AG20443 (cell line): ENCODE measurements at places on chromosomes 3 and 15.

GRCh38 chr3:134276086-134276485, 25.4 kb upstream of the RYK start:
- DNase-seq: no peak

DNA sequence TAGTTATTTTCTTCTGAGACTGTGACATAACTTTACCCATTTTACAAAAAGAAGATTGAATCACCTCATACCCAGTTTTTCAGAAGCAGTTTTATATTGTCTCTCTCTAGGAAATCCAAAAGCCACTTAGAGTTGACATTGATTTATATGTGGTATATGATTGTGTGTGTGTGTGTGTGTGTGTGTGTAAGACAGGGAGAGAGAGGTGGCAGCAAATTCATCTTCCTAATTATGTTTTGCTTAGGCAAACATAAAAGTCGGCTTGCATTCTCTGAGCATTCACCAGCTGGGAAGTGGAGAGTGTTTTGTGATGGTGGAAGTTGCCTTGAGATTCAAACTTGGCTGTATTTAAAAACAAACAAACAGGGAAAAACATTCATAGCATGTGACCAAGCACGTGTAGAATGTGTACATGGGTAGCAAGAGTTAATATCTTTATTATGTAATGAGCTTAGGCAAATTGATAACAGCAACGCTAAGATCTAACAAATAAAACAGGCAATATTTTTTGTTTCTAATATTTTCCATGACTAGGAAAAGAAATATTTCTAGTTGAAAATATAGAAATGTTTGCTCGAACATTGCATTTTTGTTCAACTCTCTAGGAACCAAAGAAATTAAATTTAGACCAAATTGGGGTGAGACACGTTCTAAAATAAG, 64.4 kb upstream of the IGF1R start:
- no peak for DNase-seq

GRCh38 chr15:89396723-89397652, 62.4 kb upstream of the POLG start:
- DNase-seq: no peak

GRCh38 chr3:57112206-57112605, 51.7 kb downstream of the SPATA12 start:
- no peak for DNase-seq

DNA sequence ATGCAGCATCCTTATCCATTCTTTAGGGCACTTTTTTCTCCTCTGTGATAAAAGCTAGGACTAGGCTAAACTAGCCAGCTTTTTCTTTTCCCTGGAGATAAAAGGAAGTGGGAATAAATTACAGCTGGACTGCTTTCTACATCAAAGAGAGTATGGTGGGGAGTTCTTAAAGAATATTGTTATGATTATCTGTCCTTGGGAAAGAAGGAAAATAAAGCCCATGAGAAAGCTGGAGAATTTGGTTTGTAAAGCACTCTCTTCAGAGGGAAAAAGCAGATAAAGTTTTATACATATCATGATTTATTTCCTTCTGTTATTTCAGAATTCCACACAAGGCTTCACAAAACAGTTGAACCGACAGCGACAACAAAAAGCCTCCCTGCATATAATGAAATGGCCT, 923.0 kb downstream of the DIPK2A start:
- DNase-seq: no peak

DNA sequence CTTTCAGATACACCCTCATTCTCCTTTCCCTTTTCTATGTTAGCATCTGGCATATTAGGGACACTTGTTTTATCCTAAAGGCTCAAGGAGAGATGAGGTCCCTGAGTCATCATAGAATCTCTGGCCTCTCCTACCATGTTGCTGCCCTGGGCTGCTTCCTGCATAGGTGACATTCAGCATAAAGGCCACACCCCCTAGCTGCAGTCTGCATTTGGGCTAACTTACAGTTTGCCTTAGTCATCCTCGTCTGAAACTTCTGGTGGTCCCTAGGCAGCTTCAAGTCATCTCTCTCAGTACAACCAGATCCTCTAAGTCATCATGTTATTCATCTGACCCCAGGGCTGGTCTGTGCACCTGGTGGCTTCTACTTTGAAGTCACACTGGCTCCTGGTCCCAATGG, 982.7 kb upstream of the NR2F2 start:
- no peak for DNase-seq

DNA sequence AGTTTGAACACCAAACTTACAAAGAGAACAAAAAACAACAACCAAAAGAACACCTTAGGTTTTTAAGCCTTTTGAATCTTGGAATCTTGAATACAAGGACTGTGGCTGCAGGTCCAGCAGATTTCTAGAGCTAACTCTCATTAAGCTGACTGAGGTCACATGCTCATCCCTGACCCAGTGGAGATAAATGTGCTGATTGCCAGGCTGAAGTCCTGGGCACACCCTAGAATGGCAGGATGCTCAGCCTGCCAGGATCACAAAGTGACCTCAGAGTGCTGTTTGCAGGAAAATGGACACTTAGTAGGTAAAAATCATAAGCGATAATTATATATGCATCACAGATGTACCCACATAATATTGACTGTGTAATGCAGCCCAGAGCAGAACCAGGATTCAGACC, 245.3 kb upstream of the NR2E3 start:
- no peak for DNase-seq

DNA sequence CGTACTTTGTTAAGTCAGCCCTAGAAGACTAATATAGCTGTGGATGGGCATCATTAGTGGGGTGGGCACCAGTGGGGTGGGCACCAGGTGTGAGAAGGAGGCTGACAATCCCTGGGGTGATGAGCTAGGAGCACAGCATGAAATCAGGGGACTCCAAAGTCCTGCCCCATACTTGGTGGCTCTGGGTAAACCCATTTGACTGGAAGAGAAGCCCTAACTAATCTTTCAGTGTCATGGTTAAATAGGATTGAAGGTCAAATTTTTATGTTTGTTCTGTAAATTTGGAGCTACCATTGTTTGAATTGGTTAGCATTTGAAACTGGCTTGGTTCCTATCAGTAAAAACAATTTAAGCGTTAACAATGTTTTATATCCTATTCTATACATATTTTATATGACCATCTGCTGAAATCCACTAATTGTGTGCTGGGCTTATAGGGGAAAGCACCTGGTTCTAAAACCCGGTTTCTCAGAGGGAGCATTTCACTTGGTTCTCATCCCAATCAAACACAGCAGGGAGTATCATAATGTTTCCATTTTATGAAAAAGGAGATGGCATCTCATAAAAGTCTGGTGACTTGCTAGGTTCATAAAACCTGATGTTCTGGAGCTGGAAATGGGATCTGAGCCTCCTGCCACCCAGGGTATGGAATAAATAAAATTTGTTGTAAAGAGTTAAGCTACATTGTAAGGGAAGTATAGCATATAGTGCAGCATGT, 87.7 kb upstream of the HACD2 start:
- DNase-seq: no peak

- peak; percentile 81 for DNase-seq
These were observed 82.2 kb upstream of the SLC25A26 start for GRCh38 chr3:66138336-66139313.

DNA sequence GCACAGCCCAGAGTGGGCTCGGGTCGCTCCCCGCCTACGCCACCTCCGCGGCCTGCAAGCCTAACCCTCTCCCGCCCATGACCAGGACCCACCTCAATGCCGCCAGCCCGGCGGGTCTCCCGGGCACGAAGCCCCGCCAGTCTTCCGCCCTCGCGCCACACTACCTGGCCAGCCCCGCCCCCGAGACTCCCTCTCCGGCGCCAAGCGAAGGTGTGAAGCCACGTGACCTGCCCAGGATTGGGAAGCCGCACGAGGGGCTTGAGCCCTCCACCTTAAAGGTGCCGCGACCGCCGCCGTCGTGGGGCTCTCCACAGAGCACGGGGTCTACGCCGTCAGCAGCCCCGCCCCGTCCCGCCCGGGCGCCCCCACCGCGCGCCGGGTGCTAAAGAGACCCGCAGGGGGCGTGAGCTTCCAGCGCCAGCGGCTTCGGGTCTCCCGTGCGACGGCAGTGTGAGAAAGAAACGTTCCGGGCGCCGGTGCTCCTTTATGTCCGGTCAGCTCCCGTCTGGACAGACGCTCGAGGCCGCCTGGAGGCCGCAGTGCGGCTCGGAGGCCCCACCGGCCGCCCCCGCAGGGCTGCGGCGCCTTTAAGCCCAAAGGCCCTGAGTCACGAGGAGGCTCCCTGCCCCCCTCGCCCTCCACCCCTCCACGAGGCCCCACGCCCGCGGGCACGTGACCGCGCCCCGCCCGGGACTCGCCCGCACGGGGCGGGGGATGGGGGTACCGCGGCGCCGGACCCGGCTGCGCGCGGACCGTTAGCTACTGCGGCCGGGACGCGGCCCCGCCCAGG, at the start of gene CPEB1:
Gene CPEB1, minus strand, starts transcription at position 319 of the 790 bp plus-strand sequence. CDS start 18,904 bp downstream, outside the sequence.
- peak; percentile 91 for DNase-seq

GRCh38 chr3:53147151-53147902, 13.7 kb upstream of the PRKCD start:
- DNase-seq: no peak

GRCh38 chr15:86403221-86403620, 323.6 kb downstream of the AGBL1 start:
- DNase-seq: no peak

DNA sequence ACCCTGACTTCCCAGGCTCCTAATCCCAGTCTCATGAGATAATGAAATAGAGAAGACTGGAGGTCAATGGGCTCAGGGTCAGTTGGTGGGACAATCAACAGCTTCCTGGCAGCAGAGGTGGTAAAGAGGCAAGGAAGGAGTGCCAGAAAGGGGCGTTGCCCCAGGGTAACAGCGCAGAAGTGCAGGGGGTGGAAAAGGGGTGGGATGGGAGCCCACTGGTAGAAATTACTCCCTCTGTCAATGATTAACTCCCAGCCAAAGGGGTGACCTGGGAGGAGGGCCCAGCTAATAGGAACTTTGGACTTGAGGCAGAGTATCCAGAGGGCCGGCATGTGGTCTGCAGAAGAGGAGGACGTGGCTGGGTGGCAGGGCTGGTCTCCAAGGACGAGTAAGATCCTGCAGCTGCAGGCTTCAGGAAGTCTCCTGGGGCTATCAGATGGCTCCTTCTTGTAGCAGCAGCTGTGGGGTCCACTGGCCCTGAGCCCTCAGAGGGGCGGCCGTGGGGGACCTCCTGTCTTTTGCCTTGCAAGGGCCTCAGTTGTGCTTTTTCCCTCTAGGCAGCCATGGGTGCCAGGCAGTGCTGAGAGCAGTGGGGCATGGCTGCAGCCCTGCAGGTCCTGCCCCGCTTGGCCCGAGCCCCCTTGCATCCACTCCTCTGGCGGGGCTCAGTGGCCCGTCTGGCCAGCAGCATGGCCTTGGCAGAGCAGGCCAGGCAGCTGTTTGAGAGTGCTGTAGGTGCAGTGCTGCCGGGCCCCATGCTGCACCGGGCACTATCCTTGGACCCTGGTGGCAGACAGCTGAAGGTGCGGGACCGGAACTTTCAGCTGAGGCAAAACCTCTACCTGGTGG, 2.3 kb downstream of the GLYCTK start:
- DNase-seq: no peak

DNA sequence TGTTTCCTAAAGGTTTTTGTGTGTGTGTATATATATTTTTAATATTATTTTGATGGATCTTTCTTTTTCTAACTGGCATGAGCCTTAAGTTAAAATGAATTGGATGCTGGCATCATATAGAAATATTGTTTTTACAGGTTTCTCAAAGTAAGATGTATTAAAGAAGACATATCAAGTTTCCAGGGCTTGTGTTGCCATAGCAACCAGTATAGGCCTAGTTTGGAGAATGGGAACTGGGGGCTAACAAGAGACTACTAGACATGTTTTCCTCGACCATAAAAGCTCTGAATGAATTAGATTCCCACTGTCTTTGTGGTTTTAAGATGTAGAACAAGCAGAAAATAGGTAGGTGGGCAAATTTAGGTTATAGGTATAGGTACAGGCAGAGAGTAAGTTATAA, 771.4 kb downstream of the TUSC7 start:
- DNase-seq: no peak

DNA sequence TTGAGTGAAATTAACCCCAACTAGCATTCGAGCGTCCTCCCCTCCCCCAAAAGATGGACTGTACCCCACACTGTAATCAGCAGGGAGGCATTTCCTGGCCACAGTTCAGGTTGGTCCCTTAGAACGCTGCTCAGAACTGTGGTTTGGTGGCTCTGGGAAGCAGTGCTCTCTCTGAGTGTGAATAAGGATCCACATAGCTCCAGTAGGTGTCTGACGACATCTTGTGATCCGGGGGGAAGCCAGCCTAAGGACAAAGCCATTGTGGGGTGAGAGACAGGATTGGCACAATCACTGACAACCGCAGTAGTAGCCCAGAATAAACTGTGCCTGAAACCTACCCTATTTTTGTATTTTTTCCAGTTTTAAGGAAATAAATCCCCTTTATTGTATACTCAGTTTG, 125.3 kb downstream of the IGF1R start:
- DNase-seq: no peak

- no peak for DNase-seq
These were observed 228.9 kb downstream of the KBTBD8 start for GRCh38 chr3:67227030-67227429.

- no peak for DNase-seq
These were observed 1.6 kb downstream of the MPI start for GRCh38 chr15:74891469-74891868.

GRCh38 chr3:187230011-187230410, 32.7 kb downstream of the RTP1 start:
- DNase-seq: no peak

- DNase-seq: no peak
These were observed 641 bp upstream of the VPS13C start for GRCh38 chr15:62060896-62061280.

- DNase-seq: peak; percentile 83
These were observed 117.6 kb upstream of the EIF1B start for GRCh38 chr3:40191850-40192448.

- no peak for DNase-seq
These were observed 301.4 kb downstream of the CNTN6 start for GRCh38 chr3:1394188-1394587.

GRCh38 chr3:175422744-175423143, 563.6 kb downstream of the NAALADL2 start:
- no peak for DNase-seq

DNA sequence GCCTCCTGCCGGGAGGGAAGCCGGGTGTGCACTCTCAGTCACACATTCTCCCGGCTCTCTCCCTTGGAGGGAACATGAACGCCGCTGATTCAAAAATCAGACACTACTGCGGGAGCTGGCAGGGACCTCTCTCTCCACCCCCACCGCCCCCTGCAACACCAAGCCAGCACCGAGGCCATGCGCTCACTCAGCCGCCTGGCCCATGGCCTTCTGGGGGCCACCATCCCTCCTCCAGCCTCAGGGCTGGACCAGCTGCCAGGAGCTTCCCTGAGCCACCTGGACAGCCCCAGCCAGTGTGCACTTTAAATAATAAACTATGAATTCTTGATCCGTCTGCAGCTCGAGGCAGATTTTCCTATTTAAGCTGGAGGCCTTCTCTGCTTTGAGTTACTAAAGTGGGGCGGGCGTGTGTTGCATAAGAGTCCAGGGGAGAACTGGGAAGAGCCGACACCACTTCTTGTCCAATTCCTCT, 30.6 kb downstream of the ADAMTS17 start:
- DNase-seq: no peak

- DNase-seq: no peak
These were observed 28.6 kb downstream of the NEK10 start for GRCh38 chr3:27340534-27340933.

DNA sequence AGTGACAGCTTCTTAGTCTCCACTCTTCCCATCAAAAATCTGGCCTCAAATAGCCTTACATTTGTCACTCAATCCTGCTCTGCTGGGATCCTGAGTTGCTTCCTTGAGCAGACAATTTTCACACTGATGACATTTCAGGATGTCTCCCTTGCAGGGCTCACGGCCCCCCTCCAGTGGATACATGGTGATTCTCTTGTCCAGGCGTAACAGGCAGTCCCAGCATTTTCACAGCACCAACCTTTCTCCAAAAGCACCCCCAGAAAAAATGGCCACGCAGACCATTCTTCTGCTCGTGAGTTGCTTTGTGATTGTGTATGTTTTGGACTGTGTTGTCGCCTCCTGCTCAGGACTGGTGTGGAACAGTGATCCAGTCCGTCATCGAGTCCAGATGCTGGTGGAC, 47.4 kb upstream of the WNT7A start:
- no peak for DNase-seq
